ENCODE measurements at places on chromosomes 4 and X. TPM values are rescaled to one million over a fixed set of nuclear protein-coding genes. Genes with fewer than 3 reads are reported as not detected.

GRCh38 chr4:64538219-64538618, 129.0 kb upstream of the TECRL start:
- DNase-seq, result no peak

DNA sequence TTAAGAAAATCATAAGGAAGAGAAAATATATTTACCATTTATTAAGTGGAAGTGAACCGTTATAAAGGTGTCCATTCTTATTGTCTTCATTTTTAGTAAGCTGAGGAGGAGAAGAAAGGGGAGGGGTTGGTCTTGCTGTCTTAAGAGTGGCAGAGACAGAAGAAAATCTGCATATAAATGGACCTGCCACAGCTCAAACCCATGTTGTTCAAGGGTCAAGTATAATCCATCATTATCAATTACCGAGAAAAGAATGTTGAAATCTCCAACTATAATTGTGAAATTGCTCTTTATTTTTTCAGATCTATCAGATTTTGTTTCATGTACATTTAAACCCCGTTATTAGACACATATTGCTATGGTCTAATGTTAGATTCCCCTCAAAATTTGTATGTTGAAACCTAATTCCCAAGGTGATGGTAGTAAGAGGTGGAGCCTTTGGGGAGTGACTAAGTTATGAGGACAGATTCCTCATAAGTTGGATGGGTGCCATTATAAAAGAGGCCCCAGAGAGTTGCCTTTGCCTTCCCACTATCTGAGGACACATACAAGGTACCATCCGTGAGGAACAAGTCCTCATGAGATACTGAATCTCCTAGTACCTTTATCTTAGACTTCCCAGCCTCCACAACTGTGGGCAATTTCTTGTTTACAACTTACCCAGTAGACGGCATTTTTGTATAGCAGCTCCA, 58.5 kb upstream of the SMAD1 start:
- DNase-seq, result no peak

The MSX1 gene
- 2.5 TPM for total RNA-seq

DNA sequence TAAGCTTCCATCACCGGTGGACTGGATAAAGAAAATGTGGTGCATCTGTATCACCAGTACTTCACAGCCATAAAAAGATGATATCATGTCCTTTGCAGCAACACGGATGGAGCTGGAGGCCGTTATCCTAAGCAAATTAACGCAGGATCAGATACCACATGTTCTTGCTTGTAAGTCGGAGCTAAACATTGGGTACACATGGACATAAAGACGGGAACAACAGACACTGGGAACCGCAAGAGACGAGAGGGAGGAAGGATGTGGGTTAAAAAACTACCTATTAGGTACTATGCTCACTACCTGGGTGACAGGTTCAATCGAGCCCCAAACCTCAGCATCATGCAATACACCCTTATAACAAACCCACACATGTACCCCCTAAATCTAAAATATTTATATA, 16.3 kb upstream of the IDS start:
- no peak for DNase-seq

- no peak for DNase-seq
These were observed 27.7 kb downstream of the CD38 start for GRCh38 chr4:15805583-15806517.

Measured in upper lobe of right lung (tissue), 1 donor.